ENCODE measurements at places on chromosomes 16 and 17.
A peak's percentile ranks its signal among the peaks of the same experiment; 100 is the strongest.

GRCh38 chr16:9820476-9821246, 361.6 kb downstream of the GRIN2A start:
- no peaks in the 10 kb centered on the region for H3K36me3 ChIP-seq
- peak; percentile 20 for DNase-seq
- peaks cover 1% of the 10 kb centered on the region for H3K27me3 ChIP-seq
- H3K4me3 ChIP-seq = no peak overlapping the region

GRCh38 chr16:54066451-54067105, 220.0 kb downstream of the IRX3 start:
- no peak for DNase-seq
- peaks cover 48% of the 10 kb centered on the region for H3K4me1 ChIP-seq
- peaks cover 11% of the 10 kb centered on the region for H3K27me3 ChIP-seq
- no peak overlapping the region for H3K4me3 ChIP-seq
- H3K36me3 ChIP-seq = no peaks in the 10 kb centered on the region
- no peak overlapping the region for H3K27ac ChIP-seq

DNA sequence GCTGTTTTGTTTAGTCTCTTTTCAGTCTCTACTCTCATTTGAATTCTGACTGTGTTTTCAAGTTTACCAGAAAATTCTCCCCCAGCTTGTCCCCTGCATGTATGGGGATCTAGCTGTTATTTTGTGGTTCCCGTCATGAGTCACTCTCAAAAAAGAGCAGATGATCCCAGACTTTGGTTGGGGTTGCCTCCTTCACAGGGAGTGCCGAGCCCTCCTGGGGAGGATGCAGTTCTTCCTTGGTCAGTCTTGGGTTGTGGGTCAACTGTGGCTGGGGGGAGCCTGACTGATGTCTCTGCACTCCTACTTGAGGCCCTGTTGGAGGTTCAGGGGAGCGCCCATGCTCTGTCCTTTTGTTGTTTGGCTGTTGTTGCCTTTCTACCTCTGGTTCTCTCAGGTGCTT, 37.7 kb downstream of the EPN2 start:
- peaks cover 6% of the 10 kb centered on the region for H3K4me1 ChIP-seq
- H3K4me3 ChIP-seq = no peak overlapping the region
- no peak overlapping the region for H3K27ac ChIP-seq
- H3K36me3 ChIP-seq = no peaks in the 10 kb centered on the region

DNA sequence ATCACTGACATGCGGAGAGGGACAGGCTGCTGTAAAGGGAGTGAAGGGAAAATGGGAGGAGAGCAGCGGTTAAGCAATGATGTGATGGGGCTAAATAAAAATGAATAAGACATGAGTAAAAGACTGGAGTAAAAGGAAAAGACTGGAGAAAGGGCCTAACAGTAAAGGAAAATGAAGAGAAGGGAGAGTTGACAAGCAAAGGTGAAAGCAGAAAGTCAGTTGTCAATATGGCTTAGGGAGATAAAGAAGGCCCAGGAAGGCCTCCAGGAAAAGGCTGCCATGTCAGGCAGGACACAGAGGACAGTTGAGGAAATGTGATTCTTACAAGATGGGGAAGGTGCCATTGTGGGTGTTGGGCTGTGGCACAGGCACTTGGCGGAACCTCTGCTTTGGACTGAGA, 98.9 kb upstream of the AMZ2 start:
- H3K36me3 ChIP-seq = peaks cover 5% of the 10 kb centered on the region
- DNase-seq = no peak
- H3K27ac ChIP-seq = no peak overlapping the region
- no peak overlapping the region for H3K4me3 ChIP-seq
- H3K4me1 ChIP-seq = peaks cover 4% of the 10 kb centered on the region

DNA sequence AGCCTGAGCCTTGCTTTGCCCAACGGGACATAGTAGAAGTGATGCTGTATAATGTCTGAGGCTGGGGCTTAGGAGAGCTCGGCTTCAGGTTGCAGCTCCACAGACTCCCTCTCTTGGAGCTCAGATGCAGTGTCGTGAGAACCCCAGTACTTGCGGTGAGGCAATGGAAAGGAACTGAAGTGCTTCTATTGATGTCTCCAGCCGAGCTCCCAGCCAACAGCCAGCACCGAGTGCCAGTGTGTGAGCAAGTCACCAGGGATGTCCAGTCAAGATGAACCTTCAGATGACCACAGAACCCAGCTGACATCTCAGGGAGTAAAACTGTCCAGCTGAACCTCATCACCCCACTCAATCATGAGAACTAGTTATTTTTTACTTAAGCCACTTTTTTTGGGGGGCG, 268.1 kb downstream of the IRF8 start:
- no peak for DNase-seq
- H3K4me1 ChIP-seq = no peaks in the 10 kb centered on the region
- no peak overlapping the region for H3K4me3 ChIP-seq

DNA sequence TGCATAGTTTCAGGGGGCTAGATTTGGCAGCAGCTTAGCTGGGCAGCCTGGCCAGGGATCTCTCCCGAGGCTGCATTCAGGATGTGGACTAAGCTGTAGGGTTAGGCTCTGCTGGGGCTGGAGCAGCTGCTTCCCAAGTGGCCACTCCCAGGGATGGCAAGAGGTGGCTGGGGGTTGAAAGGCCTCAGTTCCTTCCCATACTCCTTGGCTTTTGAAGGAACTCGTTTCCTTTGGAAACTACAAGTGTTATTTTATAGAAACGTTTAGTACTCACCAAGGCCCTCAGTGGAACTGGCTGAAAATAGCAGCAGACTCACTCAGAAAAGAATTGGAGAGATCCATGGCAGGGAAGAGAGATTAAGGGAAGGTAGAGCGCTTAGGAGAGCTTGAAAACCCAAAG, 76.4 kb downstream of the WWP2 start:
- DNase-seq = no peak
- H3K27ac ChIP-seq = peak overlapping the region; percentile 40
- no peak overlapping the region for H3K4me3 ChIP-seq
- peaks cover 2% of the 10 kb centered on the region for H3K27me3 ChIP-seq
- H3K36me3 ChIP-seq = peaks cover 6% of the 10 kb centered on the region

- H3K27ac ChIP-seq = peak overlapping the region; percentile 28
- no peaks in the 10 kb centered on the region for H3K36me3 ChIP-seq
- H3K4me3 ChIP-seq = peak overlapping the region; percentile 33
- peaks cover 3% of the 10 kb centered on the region for H3K27me3 ChIP-seq
- DNase-seq = no peak
These were observed 4.5 kb upstream of the SLC4A1 start for GRCh38 chr17:44272321-44272951.

- H3K36me3 ChIP-seq = peaks cover 16% of the 10 kb centered on the region
- H3K4me1 ChIP-seq = no peaks in the 10 kb centered on the region
- DNase-seq = no peak
- H3K4me3 ChIP-seq = no peak overlapping the region
These were observed 42.6 kb upstream of the ATF7IP2 start for GRCh38 chr16:10343124-10343760.

DNA sequence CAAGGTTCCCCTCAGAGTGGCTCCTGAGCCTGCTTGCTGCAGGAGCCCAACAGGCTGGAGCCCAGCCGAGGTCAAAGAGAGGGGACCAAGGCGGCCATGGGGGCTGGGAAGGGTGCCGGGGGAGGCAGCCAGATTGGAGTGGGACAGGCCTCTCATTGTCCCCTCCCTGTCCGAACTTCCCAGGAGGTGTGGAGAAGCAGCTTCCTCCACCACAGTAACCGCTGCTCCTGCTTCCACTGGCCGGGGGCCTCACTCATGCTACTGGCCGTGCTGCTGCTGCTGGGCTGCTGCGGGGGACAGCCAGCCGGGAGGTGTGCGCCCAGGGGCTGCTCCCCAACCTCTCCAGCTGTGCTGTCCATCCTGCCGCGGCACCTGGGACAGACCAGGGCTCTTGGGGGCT, 29.3 kb downstream of the TMEM94 start:
- H3K27ac ChIP-seq = no peak overlapping the region
- H3K36me3 ChIP-seq = no peaks in the 10 kb centered on the region
- DNase-seq = no peak
- peaks cover 6% of the 10 kb centered on the region for H3K27me3 ChIP-seq
- H3K4me1 ChIP-seq = peaks cover 5% of the 10 kb centered on the region

- H3K4me3 ChIP-seq = no peak overlapping the region
- DNase-seq = no peak
- no peak overlapping the region for H3K27ac ChIP-seq
- H3K27me3 ChIP-seq = no peaks in the 10 kb centered on the region
- no peaks in the 10 kb centered on the region for H3K36me3 ChIP-seq
These were observed 24.0 kb downstream of the LLGL2 start for GRCh38 chr17:75549246-75550138.

DNA sequence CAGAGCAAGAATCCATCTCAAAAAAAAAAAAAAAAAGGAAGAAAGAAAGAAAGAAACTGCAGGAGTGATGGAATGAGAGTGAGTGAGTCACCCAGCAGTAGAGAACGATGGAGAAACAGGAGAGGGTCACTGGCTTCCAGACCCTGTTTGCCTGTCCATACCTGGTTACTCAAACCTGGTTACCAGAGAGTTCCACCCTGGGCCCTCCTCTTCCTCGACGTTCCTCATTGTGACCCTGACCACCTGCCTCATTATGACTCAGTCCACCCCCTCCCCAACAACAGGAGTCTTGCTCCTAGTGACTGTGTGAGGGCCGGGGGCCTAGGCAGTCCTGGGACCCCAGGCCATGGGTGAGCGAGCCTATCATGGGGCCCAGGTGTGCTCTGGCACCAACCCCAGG, at the start of gene SPEM3:
TSS of gene SPEM3 (plus strand) at position 301 of the 400 bp plus-strand sequence. CDS start at position 347, 46 bp downstream.
- DNase-seq = no peak
- peaks cover 11% of the 10 kb centered on the region for H3K27me3 ChIP-seq
- H3K4me3 ChIP-seq = no peak within 1 kb of the TSS
- no peaks in the 10 kb centered on the region for H3K36me3 ChIP-seq
- no peak within 1 kb of the TSS for H3K27ac ChIP-seq
- H3K4me1 ChIP-seq = no peaks in the 10 kb centered on the region

DNA sequence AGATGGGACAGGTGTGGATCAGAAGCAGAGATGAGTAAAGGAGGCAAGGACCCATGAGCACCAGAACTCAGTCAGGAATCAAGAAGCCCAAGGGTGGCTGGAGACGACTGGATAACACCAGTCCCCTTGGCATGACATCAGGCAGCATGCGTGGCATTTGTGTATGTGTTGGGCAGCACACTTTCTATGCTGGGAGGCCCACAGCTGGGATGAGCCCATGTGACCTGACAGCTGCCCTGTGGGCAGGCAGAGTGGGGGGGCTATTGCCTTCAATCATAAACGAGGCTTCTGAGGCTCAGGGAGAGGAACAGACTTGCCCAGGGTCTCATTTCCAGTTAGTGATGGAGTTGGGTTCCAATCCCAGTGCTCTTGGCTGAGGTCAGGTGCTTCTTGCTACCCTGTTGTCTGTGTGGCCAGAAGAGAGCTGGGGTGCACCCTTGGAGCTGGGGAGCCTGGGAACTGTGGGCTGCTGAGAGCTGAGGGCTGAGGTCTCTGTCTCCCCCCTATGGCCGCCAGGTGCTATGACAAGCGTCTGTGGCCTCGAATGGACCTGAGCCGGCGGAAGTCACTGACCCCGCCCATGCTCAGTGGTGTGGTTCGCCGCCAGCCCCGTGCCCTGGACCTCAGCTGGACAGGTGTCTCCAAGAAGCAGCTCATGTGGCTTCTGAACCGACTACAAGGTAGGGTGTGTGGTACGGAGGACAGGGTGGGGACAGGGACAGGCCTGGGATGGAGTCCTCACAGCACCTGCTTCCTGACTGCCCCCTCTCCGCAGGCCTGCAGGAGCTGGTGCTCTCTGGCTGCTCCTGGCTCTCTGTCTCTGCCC, 7.1 kb upstream of the ORAI3 start:
- H3K27ac ChIP-seq = peak overlapping the region; percentile 62
- H3K36me3 ChIP-seq = peaks cover 10% of the 10 kb centered on the region
- H3K4me1 ChIP-seq = no peaks in the 10 kb centered on the region

- DNase-seq = no peak
- no peak overlapping the region for H3K4me3 ChIP-seq
- no peaks in the 10 kb centered on the region for H3K4me1 ChIP-seq
- no peaks in the 10 kb centered on the region for H3K27me3 ChIP-seq
- no peak overlapping the region for H3K27ac ChIP-seq
These were observed 8.8 kb downstream of the TMEM186 start for GRCh38 chr16:8788578-8789172.

DNA sequence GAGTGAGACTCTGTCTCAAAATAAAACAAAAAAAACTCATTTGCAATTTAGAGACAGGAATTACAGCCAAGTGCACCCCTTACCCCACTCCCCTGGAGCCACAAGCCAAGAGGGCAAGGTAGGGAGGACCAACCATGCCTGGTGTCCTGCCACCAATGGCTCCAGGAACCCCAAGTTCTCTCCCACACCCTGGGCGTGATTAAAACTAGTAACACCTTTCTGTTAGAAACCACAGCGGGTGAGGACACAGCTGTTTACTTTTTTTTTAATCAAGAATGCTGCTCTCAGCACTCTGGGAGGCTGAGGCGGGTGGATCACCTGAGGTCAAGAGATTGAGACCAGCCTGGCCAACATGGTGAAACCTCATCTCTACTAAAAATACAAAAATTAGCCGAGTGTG, 38.1 kb downstream of the ANKRD11 start:
- H3K27ac ChIP-seq = no peak overlapping the region
- peaks cover 11% of the 10 kb centered on the region for H3K27me3 ChIP-seq
- no peaks in the 10 kb centered on the region for H3K36me3 ChIP-seq

GRCh38 chr17:74881073-74881472, 8.3 kb upstream of the FDXR start:
- no peak overlapping the region for H3K27ac ChIP-seq
- H3K27me3 ChIP-seq = peaks cover 5% of the 10 kb centered on the region
- H3K36me3 ChIP-seq = no peaks in the 10 kb centered on the region
- no peak for DNase-seq
- no peaks in the 10 kb centered on the region for H3K4me1 ChIP-seq

DNA sequence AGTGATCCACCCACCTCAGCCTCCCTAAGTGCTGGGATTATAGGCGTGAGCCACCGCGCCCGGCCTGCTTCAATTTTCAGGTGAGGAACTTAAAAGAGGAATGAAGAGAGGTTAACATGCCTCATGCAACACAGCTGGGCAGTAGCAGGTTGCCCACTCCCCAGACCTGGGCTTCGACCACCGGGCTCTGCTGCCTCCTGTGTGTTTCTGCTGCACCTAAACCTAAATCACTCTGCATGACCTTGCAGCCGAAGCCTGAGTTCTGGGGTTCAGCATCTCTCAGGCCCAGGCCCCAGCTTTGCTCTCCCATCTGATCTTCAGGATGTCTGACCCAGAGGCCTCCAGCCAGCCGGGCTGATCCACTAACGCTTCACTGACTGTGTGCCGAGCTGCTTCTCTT, 112.6 kb downstream of the OR1D5 start:
- H3K27me3 ChIP-seq = peaks cover 7% of the 10 kb centered on the region
- no peak overlapping the region for H3K27ac ChIP-seq
- peaks cover 15% of the 10 kb centered on the region for H3K4me1 ChIP-seq
- no peak overlapping the region for H3K4me3 ChIP-seq
- DNase-seq = no peak

DNA sequence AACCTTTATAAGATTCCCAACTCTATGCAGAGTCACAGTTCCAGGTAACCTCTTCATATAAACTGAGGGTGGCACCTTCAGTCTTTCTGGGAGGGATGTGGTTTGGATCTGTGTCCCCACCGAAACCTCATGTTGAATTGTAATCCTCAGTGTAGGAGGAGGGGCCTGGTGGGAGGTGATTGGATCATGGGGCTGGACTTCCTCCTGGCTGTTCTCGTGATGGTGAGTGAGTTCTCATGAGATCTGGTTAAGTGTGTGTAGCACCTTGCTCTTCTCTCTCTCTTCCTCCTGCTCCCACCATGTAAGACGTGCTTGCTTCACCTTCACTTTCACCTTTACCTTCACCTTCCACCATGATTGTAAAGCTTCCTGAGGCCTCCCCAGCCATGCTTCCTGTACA, 30.5 kb downstream of the HS3ST2 start:
- peaks cover 3% of the 10 kb centered on the region for H3K4me1 ChIP-seq
- H3K27ac ChIP-seq = no peak overlapping the region

- no peaks in the 10 kb centered on the region for H3K36me3 ChIP-seq
- peaks cover 7% of the 10 kb centered on the region for H3K4me1 ChIP-seq
- H3K27me3 ChIP-seq = peaks cover 2% of the 10 kb centered on the region
- H3K27ac ChIP-seq = peak overlapping the region; percentile 81
- H3K4me3 ChIP-seq = peak overlapping the region; percentile 14
- no peak for DNase-seq
These were observed 26.2 kb downstream of the NUDT7 start for GRCh38 chr16:77748421-77749005.

Data from glutamatergic neuron (in vitro differentiated cells).